ENCODE measurements at places on chromosomes 1 and 21. TPM values are rescaled to one million over a fixed set of nuclear protein-coding genes. Genes with fewer than 3 reads are reported as not detected.

GRCh38 chr1:28582248-28582615 is 9.8 kb upstream of the RAB42 start:
- DNase-seq: no peak

GRCh38 chr1:36871146-36871971 is 163.0 kb downstream of the GRIK3 start:
- no peak for DNase-seq

TTC39A gene
- 1.3 TPM for total RNA-seq

DNA sequence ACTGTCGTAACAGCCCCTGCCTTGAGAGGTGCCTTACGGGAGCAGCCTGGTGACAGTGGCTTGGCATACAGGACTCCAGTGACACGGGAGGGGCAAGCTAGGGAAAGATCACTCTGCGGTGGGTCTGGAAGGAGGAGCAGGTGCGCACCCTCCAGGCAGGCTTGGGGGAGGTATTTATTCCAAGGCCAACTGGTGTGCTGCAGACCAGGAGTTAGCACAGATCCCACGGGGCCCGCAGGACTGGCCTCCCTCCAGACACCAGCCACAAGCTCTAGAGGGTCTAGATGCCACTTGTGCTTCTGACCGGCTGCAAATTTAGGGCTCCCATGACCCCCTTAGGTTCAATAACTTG is 22.1 kb downstream of the PSEN2 start:
- DNase-seq: no peak

AKNAD1 gene
- total RNA-seq: 0.70 TPM

BRDT gene
- not detected for total RNA-seq

DNA sequence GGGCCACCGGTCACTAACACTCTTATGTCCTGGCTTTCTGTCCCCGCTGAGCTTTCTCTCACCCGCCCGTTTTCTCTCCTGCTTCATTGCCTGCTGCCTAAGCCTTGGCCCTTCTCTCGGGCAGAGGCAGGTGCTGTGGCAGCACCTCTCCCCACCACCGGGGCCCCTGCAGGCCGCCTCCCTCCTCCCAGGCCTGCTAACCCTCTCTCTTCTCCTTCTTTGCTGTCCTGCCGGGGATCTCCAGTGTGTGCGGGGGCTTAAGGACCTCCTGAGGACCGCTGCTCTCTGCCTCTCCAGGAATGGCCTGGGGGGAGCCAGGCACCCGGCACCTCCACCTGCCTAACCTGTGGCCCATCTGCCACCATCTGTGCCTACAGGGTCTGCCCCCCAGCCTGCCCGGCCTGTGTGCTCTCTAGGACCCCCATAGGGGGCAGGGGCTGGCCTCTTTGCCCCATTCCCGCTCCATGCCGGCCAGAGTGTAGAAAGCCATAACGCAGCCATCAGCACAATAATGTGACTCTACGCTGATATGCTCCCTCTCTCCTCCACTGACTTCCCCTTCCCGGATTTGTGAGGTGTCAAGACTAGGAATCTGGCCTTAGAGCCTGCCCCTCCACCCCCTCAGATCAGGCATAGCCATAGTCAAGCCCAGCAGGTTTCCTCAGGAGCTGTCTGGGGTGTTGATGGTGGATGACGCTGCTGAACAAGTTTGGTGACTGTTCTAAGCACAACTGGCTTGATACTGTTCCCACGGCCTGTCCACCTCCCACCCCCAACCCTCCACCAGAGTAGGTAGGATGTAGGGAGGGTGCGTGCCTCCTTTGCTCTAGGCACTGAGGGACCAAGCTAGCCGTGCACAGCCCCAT is 6.1 kb upstream of the SFN start:
- no peak for DNase-seq

GRCh38 chr1:64851664-64852063 is 106.8 kb downstream of the RAVER2 start:
- DNase-seq: no peak

DNA sequence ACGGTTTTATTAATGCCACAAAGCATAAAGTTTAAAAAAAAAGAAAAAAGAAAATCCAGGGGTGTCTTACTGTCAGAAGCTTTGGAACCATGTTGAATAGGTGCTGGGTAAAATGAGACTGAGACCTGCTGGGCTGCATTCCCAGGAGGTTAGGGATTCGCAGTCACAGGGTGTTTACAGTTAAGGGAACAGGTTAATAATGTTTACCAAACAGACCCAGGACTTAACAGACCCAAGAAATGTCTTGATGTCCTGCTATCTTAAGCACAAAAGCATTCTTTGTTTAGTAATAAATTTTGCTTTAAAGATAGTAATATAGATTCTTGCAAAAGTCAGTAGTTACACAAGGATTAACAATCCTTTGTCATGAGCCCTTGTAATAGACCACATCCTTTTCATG is 54.7 kb downstream of the OLFML3 start:
- no peak for DNase-seq

GRCh38 chr1:212490276-212490675 is 57.6 kb downstream of the NENF start:
- DNase-seq: no peak

- DNase-seq: no peak
Measured at GRCh38 chr1:77986810-77987209, 7.9 kb upstream of the FUBP1 start.

- peak; percentile 95 for DNase-seq
Measured at GRCh38 chr21:41777951-41778815, 11.3 kb upstream of the RIPK4 start.

SPATA1 gene
- 2.3 TPM for total RNA-seq

DNA sequence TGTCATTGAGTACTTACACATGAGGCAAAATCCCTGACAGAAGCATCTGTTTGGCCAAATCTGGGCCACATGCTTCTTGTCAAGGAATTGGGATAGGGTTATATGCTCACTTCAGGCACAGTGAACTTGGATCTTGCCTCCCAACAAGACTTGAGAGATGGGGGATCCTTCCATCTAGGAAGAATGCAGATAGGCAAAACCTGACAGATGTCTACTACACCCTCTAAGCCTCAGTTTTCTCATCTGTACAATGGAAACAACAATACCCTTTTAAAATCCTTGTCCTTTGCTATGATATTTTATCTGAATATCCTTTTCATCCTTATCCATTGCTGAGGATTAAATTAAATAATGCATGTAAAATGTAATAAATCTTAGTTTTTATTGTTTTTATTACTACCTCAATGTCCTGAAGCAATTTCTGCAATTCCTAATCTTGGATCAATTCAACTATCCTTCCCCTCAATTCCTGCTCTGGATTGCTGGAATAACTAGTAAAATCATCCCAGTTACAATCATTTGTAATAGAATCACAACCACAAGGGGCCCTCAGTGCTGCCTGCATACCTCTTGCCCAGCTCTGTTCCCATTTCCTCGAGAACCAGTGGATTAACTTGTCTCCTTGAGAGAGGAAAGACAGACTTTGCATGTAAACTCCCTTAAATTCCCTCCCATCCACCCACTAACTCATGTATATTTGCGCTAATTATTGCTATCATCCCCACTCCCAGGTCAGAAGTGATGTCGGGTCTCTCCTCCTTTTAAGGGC is 8.1 kb upstream of the XPR1 start:
- no peak for DNase-seq

LYPLA2 gene
- 39.9 TPM for total RNA-seq

GRCh38 chr1:28456078-28456477 is 49.8 kb upstream of the RCC1 start:
- DNase-seq: no peak

ZMYND12 gene
- total RNA-seq: 0.40 TPM

GRCh38 chr1:219792337-219793021 is 135.9 kb downstream of the SLC30A10 start:
- no peak for DNase-seq

DNA sequence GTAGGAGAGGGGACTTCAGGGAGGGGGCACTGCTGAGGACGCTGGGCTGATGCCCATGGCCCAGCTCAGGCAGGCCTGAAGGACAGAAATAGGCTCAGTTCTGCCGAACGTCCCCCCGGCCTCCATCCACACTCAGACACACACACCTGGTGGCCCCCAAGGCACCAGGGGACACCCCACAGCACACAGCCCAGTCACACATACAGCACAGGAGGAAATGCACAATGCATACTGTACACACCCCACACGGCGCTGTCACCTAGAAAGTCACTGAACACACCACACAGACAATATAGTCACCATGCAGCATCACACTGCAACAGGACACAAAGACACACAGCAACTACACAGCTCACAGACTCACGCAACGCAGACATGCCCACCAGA is 562 bp downstream of the SYTL1 start:
- DNase-seq: no peak

DNA sequence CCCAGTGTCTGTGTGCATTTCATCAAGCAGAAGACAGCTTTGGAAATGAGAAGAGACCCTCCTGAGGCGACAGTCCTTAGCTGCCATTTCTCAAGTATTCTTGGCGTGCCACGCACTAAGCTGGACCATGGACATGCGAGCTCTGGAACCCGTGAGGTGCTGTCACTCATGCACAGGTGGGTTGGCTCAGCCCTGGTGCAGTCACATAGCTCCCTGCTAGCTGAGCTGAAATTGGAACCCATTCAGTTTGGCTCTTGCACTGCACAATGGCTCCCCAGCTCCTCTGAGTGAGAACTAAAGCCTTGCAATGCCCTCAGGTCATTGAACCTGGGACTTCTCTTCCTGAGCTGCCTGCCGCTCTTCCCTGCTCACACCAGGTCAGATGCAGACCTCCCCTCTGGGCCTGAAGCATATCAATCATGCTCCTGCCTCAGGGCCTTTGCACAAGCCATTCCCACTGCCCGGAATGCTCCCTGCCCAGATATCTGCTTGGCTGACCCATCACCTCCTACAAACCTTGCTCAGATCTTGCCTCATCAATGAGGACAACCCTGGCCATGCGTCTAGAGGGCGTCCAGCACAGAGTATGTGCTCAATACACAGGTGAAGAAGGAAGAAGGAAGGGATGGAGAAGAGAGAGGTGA is 6.3 kb upstream of the SRARP start:
- no peak for DNase-seq

GRCh38 chr1:7487766-7488474 is 283.2 kb upstream of the VAMP3 start:
- DNase-seq: no peak

- DNase-seq: no peak
Measured at GRCh38 chr1:154456631-154457030, 45.4 kb upstream of the TDRD10 start.

DNA sequence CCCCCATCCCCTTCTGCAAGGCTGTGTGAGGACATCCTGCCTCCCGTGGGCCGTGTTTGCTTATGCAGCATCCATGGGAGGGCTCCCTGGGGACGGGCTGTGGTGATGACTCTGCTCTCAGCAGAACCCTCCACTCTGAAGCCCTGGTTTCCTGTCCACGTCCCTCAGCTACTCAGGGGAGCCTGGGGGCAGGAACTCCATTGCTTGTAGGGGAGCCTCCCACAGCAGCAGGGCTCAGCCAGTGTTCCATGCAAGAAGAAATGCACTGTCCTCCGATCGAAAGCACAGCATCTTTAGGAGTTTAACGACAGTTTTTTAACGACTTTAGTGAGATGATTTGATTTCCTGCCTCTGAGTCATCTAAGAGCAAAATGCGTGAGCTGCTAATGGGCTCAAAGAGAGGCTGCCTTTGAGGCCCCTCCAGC is 8.3 kb upstream of the KCNAB2 start:
- DNase-seq: no peak

ENAH gene
- 233 TPM for total RNA-seq

- DNase-seq: no peak
Measured at GRCh38 chr1:93171549-93172034, 8.6 kb downstream of the TMED5 start.

DNA sequence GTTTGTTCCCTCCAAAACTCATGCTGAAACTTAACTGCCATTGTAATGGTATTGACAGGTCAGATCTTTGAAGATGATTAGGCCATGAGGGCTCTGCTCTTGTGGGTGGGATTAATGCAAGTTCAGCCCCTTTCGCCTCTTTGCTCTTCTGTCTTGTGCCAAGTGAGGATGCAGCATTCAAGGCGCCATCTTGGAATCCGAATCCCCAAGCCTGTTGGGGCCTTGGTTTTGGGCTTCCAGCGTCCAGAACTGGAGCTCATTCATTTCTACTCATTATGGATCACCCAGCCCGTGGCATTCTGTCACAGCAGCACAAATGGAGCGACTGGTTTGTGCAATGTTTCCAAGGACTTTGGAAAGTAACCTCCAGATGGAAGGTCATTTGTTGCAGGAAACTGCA is 5.6 kb downstream of the TTC34 start:
- DNase-seq: peak; percentile 64

GRCh38 chr21:15741510-15741909 is 11.7 kb downstream of the USP25 start:
- DNase-seq: no peak

C1orf116 gene
- total RNA-seq: not detected

KDF1 gene
- total RNA-seq: not detected

GRCh38 chr1:2569060-2569459 is 12.9 kb downstream of the TNFRSF14 start:
- no peak for DNase-seq

DNA sequence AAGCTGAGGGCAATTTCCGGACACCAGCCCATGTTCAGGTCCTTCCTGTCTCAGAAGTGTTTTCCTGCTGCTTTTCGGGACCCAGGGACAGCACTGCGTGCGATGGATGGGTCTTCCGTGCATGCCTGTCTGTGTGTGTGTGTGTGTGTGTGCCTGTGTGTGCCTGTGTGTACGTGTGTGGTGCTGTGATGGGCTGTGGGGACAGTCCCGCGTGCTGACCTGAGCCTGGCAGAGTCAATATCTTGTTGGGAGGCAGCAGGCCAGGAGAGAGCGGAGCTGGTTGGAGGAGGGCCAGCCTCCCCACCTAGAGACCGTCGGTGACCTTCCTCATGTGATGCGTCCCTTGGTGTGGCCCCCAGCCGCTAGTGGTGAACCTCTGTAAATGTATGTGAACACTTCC is 13.7 kb downstream of the SKI start:
- DNase-seq: no peak

DNA sequence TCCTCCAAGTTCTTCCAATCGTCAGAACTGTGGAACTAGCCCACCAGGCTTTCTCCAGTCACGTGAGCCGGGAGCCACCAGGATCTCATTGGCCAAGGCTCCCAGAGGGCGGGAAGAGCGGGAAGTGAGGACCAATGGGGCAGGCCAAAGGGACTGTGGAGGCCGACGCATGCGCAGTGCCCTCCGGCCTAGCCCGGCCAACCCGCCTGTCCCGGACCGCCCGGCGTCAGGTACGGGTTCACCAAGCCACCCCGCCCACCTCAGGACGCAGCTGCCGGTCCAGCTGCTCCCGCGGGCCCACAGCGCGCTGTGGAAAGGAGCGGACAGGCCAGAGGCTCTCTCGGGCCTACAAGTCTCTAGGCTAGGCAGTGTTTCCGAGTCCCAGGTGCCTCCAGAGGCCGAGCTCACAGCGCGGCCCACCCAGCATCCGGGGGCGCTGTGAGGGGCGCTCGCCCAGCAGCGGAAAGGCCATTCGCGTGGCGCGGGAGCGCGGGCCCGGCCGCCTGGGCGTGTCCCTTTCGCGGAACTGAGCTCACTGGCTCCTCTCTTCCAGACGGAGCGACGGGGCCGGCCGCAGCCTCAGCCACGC is 10.9 kb downstream of the OR14I1 start:
- DNase-seq: no peak

GNAI3 gene
- total RNA-seq: 8.5 TPM

Measured in osteocyte (in vitro differentiated cells).